ENCODE measurements at places on chromosomes 12 and 14. TPM values are rescaled to one million over a fixed set of nuclear protein-coding genes. Genes with fewer than 3 reads are reported as not detected.

DNA sequence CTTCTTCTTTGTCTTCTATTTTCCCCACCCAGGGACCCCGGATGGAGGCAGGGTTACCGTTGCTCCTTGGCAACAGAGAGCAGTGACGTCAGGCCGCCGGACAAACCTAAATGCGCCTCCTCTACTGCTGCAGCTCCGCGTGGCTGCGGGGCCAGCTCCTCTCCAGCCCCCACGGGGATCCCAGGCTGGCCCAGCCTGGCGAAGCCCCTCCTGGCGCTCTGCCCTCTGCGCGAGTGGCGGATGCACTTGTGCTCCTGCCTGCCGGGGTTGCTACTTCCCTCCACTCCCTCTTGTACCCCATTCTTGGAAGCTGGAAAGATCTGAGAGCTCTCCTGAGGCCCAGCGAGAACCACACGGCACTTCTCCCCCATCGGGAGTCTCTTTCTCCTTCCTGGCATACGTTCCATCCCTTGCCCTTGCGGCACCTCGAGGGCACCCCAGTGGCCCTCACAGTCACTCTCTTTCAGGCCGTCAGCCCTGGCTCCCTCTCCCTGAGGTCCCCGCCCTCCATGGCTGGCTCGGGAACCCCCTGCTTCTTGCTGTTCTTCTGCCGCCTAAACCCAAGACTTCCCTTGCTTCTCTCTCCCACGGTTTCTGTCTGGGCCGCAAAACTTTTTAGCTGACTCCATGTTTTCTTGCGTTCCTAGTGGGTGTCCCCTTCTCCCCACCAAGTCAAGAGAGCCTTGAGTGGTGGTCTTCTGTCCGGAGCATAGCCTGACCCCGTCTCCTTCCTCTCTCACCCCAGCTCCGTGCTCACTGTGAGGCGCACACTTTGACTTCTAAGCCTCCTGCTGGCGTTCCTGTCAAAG lies 121.7 kb downstream of the PAPOLA start:
- no peaks in the 10 kb centered on the region for H3K27me3 ChIP-seq
- no peaks in the 10 kb centered on the region for H3K4me1 ChIP-seq
- H3K27ac ChIP-seq = no peak overlapping the region
- no peak overlapping the region for H3K4me3 ChIP-seq

DNA sequence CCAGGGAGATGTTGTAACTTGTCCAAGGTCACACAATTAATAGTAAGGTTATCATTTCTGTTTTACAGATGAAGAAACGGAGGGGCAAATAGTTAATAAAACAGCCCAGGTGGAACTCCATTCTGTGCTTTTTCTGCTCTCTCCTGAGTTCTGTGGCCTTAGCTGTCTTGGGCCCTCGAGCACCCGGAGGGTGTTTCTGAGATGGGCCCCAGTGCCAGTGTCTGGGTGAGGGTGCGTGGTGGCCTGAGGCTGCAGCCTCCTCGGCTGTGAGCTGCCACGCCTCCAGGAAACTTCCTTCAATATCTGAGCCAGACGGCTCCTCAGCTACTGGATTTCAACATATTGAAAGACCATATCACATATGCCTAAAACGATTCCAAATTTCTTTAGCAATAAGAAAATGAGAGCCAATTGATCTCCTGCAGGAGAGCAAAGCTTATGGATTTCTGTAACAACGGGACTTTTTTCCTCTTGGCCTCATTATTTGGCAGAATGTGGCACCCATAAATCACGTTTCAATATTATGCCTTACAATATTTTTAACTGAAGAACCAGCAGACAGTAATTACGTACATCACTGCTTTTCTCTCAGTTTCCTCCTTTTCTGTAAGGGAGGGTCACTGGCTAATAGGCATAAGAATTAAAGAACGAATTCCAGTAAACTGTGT lies 74.8 kb upstream of the DICER1 start:
- H3K27ac ChIP-seq = no peak overlapping the region
- no peak for DNase-seq
- H3K4me1 ChIP-seq = no peaks in the 10 kb centered on the region

- no peak overlapping the region for H3K4me3 ChIP-seq
- peaks cover 19% of the 10 kb centered on the region for H3K4me1 ChIP-seq
- H3K36me3 ChIP-seq = peaks cover 10% of the 10 kb centered on the region
- DNase-seq = no peak
- peaks cover 17% of the 10 kb centered on the region for H3K27me3 ChIP-seq
- no peak overlapping the region for H3K27ac ChIP-seq
Measured at GRCh38 chr14:76984787-76985375, 43.6 kb downstream of the IRF2BPL start.

GRCh38 chr14:64604001-64604400 lies 54.2 kb downstream of the PPP1R36 start:
- H3K4me3 ChIP-seq = no peak overlapping the region
- H3K36me3 ChIP-seq = no peaks in the 10 kb centered on the region
- DNase-seq = no peak
- no peaks in the 10 kb centered on the region for H3K4me1 ChIP-seq

DNA sequence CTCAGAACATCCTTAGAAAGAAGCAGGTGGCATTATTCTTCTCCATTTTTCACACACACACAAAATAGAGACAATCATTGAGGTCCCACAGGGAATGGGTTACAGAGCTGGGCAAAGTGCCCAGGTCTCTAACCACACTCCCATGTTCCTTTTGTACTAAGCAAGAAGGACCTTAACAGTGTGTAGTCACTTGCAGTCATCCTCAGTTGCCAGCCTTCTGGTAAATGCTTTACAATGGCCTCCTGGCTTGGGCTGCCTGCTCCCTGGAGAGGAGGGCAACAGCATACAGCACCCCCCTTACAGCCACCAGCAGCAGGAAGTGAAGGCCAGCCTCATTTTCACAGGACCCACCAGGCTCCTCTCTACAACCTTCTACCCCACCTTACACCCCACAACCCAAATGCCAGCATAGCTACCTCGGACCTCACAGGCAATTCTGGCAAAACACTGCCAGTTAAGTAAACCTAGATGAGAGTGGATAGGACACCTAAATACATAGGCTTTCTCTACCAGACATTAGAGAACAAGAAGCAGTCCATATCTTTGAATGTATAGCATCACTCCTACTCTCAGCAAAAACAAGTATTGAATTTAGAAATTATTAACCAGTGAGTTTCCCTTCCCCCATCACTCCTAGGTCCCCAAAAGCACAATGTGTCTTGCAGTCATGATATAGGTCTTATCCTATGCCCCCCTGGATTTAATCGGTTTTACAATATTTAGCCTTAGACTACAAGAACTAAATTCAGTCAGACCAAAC lies 88.1 kb downstream of the PPP2R5E start:
- no peak overlapping the region for H3K4me3 ChIP-seq
- peaks cover 23% of the 10 kb centered on the region for H3K36me3 ChIP-seq
- DNase-seq = no peak
- H3K27me3 ChIP-seq = no peaks in the 10 kb centered on the region
- no peak overlapping the region for H3K27ac ChIP-seq
- peaks cover 2% of the 10 kb centered on the region for H3K4me1 ChIP-seq

DNA sequence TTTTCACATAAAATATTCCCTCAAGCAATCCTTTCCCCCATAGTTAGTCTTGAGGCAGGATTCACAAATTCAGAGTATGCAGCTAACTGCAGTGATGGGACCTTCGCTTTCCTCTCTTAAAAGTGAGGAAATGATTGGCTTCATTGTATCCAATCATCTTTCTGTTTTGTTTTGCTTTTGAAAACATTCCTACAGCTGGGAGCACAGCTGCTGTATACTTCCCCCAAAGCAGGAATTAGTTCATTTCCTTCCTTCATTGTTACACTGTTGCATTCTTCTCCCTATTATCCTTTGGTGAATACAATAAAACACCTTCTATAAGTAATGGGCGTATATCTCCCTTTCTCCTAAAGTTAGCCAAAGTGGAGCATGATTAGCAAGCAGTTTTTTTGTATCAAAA lies 9.4 kb upstream of the GAS2L3 start:
- peaks cover 24% of the 10 kb centered on the region for H3K27me3 ChIP-seq
- H3K4me1 ChIP-seq = no peaks in the 10 kb centered on the region
- DNase-seq = no peak
- no peak overlapping the region for H3K27ac ChIP-seq
- H3K4me3 ChIP-seq = no peak overlapping the region
- no peaks in the 10 kb centered on the region for H3K36me3 ChIP-seq

GRCh38 chr12:1351926-1352325 lies 242.5 kb downstream of the FBXL14 start:
- DNase-seq = no peak
- no peak overlapping the region for H3K27ac ChIP-seq
- H3K27me3 ChIP-seq = no peaks in the 10 kb centered on the region
- H3K36me3 ChIP-seq = no peaks in the 10 kb centered on the region
- no peak overlapping the region for H3K4me3 ChIP-seq
- H3K4me1 ChIP-seq = no peaks in the 10 kb centered on the region

DNA sequence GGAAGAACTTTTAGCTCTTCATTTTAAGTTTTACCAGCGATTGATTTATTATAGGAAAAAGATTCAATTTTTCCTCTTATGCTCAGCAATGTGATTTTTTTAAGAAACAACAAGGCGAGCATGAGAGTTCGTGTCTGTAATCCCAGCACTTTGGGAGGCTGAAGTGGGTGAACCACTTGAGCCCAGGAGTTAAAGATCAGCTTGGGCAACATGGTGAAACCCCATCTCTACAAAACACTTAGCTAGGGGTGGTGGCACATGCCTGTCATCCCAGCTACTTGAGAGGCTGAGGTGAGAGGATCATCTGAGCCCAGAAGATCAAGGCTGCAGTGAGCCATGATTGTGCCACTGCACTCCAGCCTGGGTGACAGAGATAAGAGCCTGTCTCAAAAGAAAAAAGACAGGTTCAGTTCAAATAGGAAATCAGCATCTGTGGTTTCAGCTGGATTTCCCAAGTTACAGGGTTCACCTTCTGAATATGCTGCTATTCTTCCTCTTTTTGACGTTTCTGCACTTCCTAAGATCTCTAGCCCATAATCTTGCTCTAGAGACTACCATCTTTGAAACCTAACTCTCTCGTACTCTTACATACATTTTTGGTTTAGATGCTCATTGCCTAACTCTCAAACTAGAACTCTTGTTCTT lies 274.7 kb downstream of the SEC23A start:
- H3K27me3 ChIP-seq = peaks cover 3% of the 10 kb centered on the region
- no peak for DNase-seq
- no peaks in the 10 kb centered on the region for H3K4me1 ChIP-seq
- H3K36me3 ChIP-seq = no peaks in the 10 kb centered on the region
- H3K4me3 ChIP-seq = no peak overlapping the region
- H3K27ac ChIP-seq = no peak overlapping the region

IFI27 gene
- 186 TPM for total RNA-seq

GPR135 gene
- total RNA-seq = 1.0 TPM

MFAP5 gene
- total RNA-seq = not detected

CABP1 gene
- total RNA-seq = 0.25 TPM

KCNK13 gene
- total RNA-seq = 0.28 TPM

ARHGEF25 gene
- 0.93 TPM for total RNA-seq

SERPINA9 gene
- not detected for total RNA-seq

TCL1B gene
- total RNA-seq = not detected
